ENCODE measurements at places on chromosomes 2 and 18. TPM values are rescaled to one million over a fixed set of nuclear protein-coding genes. Genes with fewer than 3 reads are reported as not detected.

NFATC1 gene
- 38.9 TPM for total RNA-seq

RAPH1 gene
- total RNA-seq, result 44.8 TPM

SNED1 gene
- total RNA-seq, result 226 TPM

CDCA7 gene
- 1.3 TPM for total RNA-seq

BOLL gene
- total RNA-seq, result not detected

PHOSPHO2 gene
- 17.3 TPM for total RNA-seq

LIMS3 gene
- total RNA-seq, result 7.1 TPM

MYO1B gene
- 44.4 TPM for total RNA-seq

C2orf72 gene
- total RNA-seq, result 0.20 TPM

GPAT2 gene
- 12.4 TPM for total RNA-seq

ICOS gene
- not detected for total RNA-seq

C2orf15 gene
- not detected for total RNA-seq

ST8SIA5 gene
- total RNA-seq, result not detected

DNAJC10 gene
- total RNA-seq, result 64.9 TPM

PRKD3 gene
- 57.3 TPM for total RNA-seq

RIT2 gene
- not detected for total RNA-seq

PTPN2 gene
- 29.4 TPM for total RNA-seq

CHRNA1 gene
- total RNA-seq, result not detected

AQP12A gene
- total RNA-seq, result not detected

RESP18 gene
- total RNA-seq, result not detected

TRIM43B gene
- total RNA-seq, result not detected

KIF3C gene
- total RNA-seq, result 22.2 TPM

HOXD9 gene
- 8.7 TPM for total RNA-seq

RAX gene
- total RNA-seq, result not detected

SLC35F5 gene
- total RNA-seq, result 65.7 TPM

SLC16A14 gene
- total RNA-seq, result 9.8 TPM

CD8B2 gene
- total RNA-seq, result not detected

INHA gene
- total RNA-seq, result not detected

CYP27A1 gene
- 57.6 TPM for total RNA-seq

FSHR gene
- total RNA-seq, result not detected

TMEFF2 gene
- total RNA-seq, result not detected

DSC1 gene
- total RNA-seq, result not detected

BCL11A gene
- total RNA-seq, result not detected

HNMT gene
- total RNA-seq, result 18.1 TPM

ARHGEF4 gene
- total RNA-seq, result 22.2 TPM

CMPK2 gene
- 4.5 TPM for total RNA-seq

LGALSL gene
- total RNA-seq, result 33.4 TPM

ADRA2B gene
- 4.9 TPM for total RNA-seq

C2orf66 gene
- not detected for total RNA-seq

GPR75 gene
- total RNA-seq, result 2.2 TPM

CHMP1B gene
- 35.8 TPM for total RNA-seq

POTEC gene
- total RNA-seq, result not detected

CABYR gene
- 0.30 TPM for total RNA-seq

NEUROD1 gene
- not detected for total RNA-seq

DSG1 gene
- total RNA-seq, result not detected

PLGLB1 gene
- total RNA-seq, result 3.6 TPM

AFF3 gene
- 36.0 TPM for total RNA-seq

UBE2F gene
- 39.8 TPM for total RNA-seq

RGPD3 gene
- total RNA-seq, result 0.20 TPM

OR6B2 gene
- 2.8 TPM for total RNA-seq

ST6GAL2 gene
- not detected for total RNA-seq

Data from tibial nerve (tissue), 4 donors.